NCI-H69 (cell line): ENCODE measurements at places on chromosomes 7 and 10.
A peak's percentile ranks its signal among the peaks of the same experiment; 100 is the strongest.

DNA sequence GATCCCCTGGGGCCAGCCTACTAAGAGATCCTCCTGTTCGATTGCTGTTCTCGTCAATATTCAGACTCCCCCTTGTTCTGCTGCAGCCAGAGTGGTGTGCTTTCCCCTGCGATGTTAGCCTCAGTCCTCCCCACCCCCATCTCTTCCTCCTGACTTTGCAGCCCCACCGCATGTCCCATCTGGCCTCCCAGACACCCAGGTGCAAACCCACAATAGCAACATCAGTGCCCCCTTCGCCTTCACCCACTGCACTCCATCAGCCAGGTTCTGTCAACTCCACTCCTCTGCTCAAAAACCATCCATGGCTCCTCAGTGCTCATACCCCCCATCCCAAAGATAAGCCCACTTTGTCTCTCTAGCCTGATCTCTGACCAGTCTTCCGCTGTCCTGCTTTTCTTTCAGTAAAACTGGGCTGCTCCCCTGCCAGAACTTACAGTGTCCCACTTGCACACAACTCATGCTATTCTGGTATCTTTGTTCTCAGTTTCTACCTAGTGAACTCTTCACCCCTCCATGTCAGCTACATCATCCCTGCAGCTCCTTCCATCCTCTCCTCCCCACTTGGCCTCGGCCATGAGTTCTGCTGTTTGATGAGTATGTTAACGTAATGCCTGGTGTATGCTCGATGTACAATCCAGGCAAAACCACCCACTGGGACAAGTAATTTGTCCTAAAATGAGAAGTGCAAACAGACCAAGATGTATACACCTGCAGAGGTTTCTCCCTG is 26.6 kb downstream of the COL13A1 start:
- peak; percentile 49 for DNase-seq

DNA sequence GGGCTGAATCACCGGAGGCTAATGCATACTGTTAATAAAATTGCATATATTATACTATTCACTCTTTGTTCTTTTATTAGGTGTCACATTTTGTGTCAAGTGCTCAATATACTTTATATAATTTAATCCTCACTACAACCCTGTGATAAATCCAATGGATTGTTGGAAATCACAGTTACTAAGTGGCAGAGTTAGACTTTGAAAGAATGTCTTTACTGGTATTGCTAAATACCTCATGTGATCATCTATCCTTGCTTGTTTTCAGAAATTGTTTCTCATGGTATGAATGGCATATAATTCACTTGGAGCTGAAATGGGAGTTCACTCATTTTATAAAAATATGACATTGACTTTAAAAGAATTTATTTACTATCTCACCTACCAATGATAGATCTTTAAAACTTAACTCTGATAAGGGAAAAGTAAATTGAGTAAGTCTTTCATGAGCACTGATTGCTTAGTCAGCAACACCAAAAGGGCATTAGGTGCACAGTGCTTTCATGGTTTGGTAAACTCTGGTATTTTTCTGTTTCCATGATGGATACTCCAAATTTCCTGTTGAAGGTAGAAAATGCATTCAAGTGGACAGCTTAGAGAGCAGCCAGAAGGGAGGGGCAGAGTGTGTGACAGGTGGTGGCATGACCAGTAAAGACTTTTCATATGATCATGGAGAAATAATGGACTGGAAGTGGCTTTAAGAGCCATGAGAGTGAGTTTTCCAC is 22.6 kb downstream of the ENKUR start:
- DNase-seq, result no peak

DNA sequence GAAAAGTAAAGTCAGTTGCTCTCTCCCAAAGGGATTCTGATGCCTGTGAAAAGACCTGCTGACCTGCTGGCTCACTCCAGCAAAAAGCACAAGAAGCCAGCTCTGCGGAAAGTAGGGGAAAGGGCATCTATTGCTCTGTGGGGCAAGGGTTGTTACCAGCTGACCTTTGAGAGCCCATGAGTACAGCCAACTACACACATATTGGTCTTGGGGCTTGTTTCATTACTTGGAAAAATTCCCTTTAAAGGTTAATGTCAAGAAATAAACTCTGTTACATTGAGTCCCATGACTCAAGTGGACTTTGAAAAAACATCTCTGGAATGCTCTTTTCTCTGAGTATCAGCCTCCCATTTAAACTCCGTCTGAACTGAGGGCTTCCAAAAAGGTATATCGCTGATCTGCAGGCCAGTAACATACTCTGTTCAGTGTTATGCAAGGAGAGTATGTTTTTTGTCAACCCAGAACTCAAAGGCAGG is 53.2 kb downstream of the PANK1 start:
- DNase-seq, result no peak

GRCh38 chr7:106840342-106840741 is 24.7 kb upstream of the PIK3CG start:
- DNase-seq, result peak; percentile 15

DNA sequence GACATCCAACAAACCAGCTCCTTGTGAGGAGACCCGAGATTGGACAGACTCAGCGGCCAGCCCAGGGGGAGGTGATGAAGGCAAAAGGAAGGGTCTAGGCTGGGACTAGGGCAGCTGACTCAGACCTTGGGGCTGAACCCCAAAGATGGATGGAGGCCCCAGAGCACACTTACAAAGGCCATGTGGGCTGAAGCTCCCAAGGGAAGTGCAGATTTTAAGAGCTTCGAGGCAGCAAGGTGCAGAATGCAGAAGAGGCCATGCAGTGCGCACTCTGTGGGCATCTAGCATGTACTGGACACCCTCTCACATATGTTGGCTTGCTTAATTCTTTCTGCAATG is 11.8 kb downstream of the WDFY4 start:
- DNase-seq, result no peak

DNA sequence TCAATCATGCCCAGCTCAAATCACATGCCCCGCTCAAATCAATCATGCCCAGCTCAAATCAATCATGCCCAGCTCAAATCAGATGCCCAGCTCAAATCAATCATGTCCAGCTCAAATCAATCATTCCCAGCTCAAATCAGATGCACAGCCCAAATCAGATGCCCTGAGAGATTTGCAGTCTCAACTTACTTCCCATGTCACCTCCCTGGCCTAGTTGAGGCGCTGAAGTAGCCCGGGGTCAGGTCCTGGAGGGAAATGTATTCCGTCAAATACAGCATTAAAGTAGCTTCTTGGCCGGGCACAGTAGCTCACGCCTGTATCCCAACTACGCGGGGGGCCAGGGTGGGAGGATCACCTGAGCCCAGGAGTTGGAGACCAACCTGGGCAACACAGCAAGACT is 15.7 kb upstream of the PRKAR1B start:
- DNase-seq, result no peak

DNA sequence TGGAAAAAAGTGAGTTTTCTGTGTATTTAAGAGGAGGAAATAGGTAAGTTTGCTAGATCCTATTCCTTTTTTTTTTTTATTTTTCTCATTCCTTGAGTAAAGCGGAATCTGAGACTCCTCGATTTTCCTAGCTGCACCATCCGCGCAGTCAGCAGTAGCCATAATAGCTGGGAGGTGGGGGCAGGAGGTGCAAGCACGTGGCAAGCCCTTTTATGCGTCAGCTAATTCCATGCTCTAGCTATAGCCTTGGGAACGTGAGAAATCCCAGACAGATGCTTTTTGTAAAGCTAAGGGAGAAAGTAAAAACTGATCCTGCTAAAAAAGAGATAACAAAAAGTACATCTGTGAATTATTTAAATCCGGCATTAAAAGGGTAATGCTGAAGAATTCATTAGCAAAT is 33.2 kb upstream of the TPK1 start:
- DNase-seq, result no peak

DNA sequence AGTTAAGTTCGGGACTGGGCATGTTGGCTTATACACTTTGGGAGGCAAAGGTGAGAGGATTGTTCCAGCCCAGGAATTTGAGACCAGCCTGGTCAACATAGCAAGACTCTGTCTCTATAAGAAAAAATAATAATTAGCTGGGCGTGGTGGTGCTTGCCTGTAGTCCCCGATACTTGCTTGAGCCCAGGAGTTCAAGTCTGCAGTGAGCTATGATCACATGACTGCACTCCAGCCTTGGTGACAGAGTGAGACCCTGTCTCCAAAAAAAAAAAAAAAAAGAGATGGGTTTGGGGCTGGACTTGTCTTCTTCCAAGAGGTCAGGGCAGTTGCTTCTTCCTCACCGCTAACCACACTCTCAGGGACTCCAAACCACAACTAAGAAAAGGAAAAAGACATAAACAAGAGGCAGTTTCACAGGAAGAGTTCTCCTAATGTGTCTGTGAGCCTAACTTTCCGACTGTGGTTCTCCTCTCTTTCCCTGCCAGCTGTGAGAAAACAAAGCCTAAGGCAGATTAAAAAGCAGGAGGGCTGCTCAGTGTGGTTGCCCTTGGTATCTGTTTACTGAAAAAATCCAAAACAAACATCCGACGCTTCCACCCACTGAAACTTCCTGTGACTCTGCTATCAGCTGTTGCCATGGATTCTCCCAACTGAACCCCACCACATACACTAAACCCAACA is 2.4 kb upstream of the SERPINE1 start:
- DNase-seq, result peak; percentile 24

DNA sequence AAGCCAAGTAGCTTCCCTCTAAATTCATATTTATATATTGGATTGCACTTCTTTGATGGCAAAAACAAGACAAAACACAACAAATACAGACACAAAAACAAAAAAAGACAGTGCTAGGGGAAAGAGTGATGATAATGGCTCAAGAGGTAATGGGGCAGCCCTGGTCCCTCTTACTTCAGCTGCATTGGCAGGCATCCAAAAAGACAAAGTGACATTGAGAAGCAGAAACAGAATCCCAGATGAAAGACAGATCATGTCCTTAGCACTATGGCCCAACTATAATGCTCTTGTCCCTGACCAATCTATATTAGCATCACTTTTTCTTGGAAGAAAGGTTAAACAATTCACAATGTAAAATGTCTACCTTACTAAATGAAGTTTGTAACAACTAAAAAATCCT is 76.2 kb downstream of the GPR85 start:
- peak; percentile 20 for DNase-seq

DNA sequence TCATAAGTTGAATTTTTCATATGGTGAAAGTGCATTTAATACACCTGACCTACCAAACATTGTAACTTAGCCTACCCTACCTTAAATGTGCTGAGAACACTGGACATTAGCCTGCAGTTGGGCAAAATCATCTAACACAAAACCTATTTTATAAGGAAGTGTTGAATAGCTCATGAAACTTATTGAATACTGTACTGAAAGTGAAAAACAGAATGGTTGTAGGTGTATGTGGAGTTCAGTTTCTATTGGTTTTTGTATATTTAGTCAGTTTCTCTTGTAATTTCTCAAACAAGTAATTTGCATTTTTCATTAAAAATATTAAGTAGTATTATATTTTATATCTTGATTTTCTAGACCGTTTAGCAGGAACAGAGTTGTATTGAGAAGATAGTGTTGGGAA is 15.3 kb downstream of the CCDC7 start:
- DNase-seq, result no peak

GRCh38 chr10:114027041-114027394 is 16.6 kb upstream of the ADRB1 start:
- no peak for DNase-seq

- no peak for DNase-seq
These were observed 162.6 kb downstream of the KLF6 start for GRCh38 chr10:3622427-3622826.

DNA sequence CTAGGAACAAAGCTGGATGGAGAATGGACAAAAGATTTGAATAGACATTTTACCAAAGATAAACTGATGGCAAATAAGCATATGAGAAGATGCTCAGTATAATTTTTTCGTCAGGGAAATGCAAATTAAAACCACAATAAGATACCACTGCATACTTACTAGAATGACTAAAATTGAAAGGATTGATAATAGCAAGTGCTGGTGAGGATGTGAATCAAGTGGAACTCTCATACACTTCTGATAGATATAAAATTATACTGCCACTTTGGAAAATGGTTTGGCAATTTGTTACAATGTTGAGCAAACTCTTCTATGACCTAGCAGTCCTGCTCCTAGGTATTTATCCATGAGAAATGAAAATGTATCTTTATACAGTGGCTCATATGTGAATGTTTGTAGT is 83.3 kb downstream of the EXOC6 start:
- no peak for DNase-seq

DNA sequence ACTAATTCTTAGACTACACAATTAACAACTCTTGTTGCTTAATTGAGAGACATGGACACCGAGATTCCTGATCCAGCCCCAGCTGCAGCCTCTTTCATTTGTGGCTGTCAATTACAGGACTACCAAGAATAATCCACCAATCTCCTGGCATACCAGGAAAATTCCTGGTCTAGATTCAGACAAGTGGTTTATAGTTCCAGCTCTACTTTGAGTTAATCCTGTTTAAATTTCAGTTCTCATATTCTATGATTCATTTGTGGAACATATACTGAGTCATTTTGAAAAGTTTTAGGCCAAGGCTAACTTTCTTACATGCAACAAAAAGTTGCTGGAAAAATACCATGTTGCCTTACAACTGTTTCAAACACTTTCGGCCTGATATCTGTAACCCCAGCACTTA is 253.5 kb downstream of the MAGI2 start:
- DNase-seq, result no peak

GRCh38 chr7:98981701-98982100 is 103.4 kb downstream of the TRRAP start:
- DNase-seq, result no peak

- DNase-seq, result peak; percentile 18
These were observed 586 bp upstream of the ANKRD26 start for GRCh38 chr10:27100813-27101347.

DNA sequence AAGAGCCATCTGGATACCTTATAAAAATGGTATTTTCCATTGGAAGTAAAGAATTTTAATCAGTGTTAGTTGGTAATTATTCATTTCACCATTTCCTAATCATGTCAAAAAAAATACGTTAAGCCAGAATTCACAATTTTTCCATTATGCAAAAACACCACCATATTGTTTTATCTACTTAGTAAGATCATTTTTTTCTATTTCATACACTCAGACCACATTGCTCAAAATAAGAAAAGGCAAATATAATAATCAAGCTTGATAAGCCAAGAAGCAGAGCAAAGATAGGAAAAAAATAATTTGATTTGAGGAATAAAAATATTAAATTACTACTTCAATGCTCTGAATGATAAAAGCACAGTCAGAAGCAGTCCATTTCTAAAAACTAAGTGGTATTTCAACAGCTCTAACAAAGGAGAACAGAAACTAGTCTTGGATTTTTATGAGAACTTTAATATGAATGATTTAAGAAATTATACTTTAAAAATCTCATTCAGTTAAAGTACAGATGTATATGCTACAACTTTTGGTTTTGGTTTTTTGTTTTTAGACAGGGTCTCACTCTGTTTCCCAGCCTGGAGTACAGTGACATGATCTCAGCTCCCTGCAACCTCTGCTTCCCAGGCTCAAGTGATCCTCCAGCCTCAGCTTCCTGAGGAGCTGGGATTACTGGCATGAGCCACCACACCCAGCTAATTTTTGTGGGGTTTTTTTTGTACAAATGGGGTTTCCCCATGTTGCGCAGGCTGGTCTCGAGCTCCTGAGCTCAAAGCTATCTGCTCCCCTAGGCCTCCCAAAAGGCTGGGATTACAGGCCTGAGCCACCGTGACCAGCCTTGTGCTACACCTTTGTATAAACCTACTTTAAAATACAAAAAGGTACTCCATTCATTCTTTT is 46.6 kb downstream of the LRRN3 start:
- no peak for DNase-seq
